Activated CD4-positive, alpha-beta T cell treated with anti-CD3 and anti-CD28 coated beads, Interleukin-2, amount 10 ng/mL, durations not matched to agents 24 days and 14 days (primary cell): ENCODE measurements at places on chromosomes 12 and 14. TPM values are rescaled to one million over a fixed set of nuclear protein-coding genes. Genes with fewer than 3 reads are reported as not detected.

NID2 gene
- 0.09 TPM in 2 replicates for total RNA-seq

- no peak for DNase-seq
Measured at GRCh38 chr14:74671789-74672188, 41.1 kb downstream of the AREL1 start.

GRCh38 chr14:54890788-54891187 lies 11.8 kb downstream of the GCH1 start:
- no peak for DNase-seq

GTF2A1 gene
- 42.6 and 43.4 TPM in 2 replicates for total RNA-seq

- DNase-seq, result no peak
Measured at GRCh38 chr12:111178181-111179081, 190.5 kb downstream of the PHETA1 start.

DNA sequence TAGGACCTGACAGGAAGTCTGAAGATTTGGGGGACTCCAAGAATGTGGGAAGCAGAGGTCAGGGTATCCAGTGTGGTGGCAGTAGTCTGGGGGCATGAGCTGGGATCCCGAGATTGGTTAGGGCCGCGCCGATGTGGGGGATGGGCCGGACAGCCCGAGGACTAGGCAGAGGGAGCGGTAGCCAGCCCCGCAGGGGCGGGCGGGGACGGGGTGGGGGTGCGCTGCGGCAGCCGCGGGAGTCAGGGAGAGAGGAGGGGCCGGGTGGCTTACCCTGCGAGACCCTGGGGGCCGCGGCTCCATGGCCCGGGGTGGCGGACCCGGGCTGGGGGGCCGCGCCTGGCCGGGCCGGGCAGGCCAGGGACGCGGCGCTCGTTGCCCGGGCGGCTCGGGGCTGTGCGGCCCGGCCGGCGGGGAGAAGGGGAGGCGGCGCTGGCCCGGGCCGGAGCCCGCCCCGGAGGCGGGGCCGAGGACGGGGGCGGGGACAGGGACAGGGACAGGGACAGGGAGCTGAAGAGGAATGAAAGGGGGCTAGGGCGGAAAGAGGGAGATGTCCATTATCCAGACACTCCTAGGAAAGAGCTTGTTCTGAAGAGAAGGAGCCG lies 5.6 kb downstream of the ZNF385A start:
- peak; percentile 84 for DNase-seq

CLEC4C gene
- not detected in 2 replicates for total RNA-seq

AQP6 gene
- not detected in 2 replicates for total RNA-seq

- no peak for DNase-seq
Measured at GRCh38 chr12:785706-786105, 33.3 kb downstream of the WNK1 start.

DNA sequence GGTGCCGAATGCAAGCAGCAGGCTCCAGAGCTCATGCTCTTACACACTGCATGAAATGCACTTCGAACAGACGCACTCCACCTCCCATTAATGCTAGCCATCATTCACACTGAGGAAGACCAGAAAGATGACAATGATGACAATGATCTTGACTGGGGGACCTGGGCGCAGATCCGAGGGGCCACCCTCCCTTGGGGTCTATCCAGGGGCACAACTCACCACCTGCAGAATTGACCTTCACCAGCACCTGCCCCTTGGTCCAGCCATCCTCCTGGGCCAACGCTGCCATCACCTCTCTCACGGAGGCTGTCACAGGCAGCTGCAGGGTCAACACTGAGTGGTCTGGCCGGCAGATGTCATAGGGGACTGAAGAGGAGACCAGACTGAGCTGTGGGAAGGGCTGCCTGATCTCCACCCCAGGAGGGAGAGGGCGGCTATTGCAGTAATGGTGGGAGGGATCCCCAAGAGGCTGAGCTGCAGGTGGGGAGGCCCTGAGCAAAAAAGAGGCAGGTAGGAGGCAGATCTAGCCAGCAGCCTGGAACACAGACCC lies 15.3 kb downstream of the RAPGEF3 start:
- DNase-seq, result no peak

SRRM4 gene
- not detected in 2 replicates for total RNA-seq

DNA sequence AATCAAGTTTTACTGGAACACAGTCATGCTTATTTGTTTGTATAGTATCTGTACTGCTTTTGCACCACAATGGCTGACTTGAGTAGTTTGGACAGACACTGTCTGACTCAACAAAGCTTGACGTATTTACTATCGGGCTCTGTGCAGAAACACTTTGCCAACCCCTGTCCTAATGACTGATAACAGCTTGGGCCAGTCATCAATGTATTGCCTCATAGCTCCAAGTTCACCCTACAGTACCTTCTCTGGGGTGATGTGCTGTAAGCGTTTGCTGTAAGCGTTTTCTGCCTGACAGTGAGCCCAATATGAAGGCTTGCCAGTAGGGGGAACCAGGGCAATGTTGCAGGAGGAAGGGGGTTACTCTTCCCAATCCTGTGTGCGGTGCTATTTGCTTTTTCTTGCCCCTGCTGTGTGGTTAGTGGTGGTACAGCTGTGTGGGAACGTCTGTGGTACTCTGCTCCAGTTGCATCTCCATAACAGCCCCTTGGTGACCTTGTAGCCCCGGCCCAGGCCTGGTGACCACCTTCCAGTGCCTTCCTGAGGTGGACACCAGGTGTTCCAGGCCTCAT lies 5.4 kb upstream of the CCDC177 start:
- no peak for DNase-seq

C12orf54 gene
- not detected in 2 replicates for total RNA-seq

DNA sequence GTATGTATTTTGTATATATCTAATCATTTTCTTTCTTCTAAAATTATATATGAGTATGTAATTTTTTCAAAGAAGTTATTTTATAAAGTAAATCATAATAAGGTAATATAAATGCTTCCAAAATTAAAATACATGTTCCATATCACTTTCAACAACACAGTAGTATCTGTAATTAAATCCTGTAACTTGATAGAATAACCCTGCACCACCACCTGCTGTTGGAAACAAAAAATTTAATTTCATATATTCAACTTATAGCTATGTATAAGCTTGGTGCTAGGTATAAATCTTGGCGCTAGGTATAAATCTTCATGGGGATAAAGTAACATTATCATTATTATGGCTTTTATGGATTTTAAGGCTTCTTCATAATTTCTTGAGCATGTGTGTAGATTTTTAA lies 149.7 kb upstream of the DCN start:
- DNase-seq, result no peak

DNA sequence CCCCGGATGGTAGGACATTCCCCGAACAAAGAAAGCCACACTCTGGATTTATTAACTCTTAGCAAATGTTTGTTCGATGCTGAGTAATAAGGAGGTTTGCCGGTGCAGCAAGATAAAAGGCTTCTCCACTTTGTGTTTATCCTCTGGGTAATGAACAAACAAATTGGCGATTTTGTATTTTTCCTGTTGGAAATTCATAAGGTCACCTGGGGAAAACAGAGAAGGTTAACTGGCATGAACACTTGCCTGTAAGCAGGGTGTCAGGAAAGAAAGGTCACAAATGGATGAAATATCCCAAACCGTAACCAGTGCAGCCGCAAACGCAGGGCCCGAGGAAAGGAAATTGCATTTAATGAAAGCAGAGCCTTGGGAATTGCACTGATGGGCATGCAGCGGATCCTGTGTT lies 132.8 kb downstream of the RMST start:
- no peak for DNase-seq

DNA sequence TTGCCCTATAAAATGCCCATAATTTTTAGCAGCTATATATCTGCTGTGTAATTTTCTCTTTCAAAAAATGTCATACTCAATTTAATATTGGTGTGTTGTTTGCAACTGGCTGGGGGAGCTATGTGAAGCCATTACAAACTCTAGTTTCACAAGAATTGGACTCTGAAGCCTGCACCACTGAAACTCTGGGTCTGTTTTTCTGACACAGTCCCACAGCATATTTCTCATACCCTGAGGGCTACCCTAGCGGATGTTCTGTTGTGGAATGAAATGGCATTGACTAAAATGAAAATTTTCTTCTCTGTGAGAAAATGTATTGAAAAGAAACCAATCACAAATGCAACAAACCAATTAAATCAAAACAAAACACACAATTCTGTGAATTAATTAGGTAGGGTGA lies 284.6 kb upstream of the NPAS3 start:
- DNase-seq, result no peak

- no peak for DNase-seq
Measured at GRCh38 chr12:129109174-129110001, 256.1 kb downstream of the GLT1D1 start.
